ENCODE measurements at places on chromosomes 4 and X.

DNA sequence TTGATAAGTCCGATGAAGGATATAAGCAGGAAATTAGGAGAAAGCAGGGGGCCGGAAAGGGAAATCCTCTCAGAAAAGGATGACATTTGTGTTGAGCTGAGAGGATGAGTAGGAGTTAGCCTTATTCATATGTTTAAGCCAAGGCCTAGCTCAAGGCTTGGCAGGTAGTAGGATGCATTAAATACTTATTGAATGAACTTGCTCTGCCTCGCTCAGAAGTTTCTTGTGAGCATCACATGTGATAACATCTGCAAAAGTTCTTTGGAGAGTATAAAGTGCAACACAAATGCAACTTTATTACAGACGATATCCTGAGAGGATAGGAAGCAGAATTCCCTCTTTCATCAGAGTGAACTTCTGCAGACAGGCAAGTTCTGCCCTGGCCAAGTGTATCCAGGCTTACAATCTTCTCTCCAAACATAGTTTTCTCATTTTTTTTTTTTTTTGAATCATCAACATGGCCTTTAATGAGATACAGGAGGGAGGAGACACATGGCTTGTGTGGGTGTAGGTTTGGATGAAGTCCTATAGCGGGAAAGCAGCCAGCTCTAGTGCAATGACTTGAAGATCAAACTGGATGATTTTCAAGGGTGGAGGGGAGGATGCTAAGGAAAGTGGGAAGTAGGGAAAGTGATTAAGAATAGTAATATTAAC lies 48.1 kb downstream of the LUZP4 start:
- DNase-seq = no peak

DNA sequence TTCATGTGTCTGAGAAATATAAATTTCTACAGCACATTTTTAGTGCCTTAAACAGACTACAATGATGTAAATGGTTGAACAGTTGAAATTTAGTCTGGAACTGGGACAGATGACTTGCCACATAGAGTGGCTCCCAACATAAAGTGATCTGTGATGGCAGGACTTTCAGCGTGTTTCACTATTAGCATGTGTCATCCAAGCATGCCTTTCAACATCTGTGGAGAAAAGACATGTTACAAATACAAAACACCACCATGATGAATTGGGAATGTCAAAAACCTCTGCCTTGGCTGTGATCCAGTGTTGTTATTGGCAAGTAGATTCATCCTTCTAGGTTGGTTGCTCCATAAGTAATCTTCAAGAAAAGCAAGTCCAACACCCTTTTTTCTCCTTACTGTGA lies 348.7 kb downstream of the MAPK10 start:
- DNase-seq = peak; percentile 94

GRCh38 chr4:4542774-4543485 lies 1.1 kb upstream of the STX18 start:
- no peak for DNase-seq

- DNase-seq = no peak
These were observed 306.3 kb upstream of the PPARGC1A start for GRCh38 chr4:24195991-24196736.

- no peak for DNase-seq
These were observed 355.8 kb downstream of the MAPK10 start for GRCh38 chr4:86004030-86004429.

GRCh38 chrX:17606231-17606630 lies 131.1 kb upstream of the SCML1 start:
- no peak for DNase-seq

- no peak for DNase-seq
These were observed 4.8 kb upstream of the STBD1 start for GRCh38 chr4:76301775-76302162.

DNA sequence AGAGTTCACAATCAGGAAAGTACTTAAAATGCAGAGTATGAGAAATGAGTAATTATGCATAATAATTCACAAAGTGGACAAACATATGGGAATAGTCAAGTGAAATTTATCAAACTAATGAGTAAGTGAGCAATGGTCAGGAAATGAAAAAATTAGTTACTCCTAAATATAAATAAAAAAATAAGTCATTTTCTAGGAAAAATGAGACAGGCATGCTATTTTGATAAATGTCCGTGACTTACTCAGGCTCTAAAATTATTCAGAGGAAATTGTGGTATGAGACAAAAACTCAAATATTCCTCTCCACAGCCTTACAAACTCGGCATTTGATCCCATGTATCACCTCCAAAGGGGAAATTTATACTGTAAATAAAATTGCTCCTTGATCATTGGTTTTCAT lies 181.2 kb downstream of the COX18 start:
- DNase-seq = no peak

- DNase-seq = no peak
These were observed 50.7 kb downstream of the MAP7D3 start for GRCh38 chrX:136200466-136200865.

- no peak for DNase-seq
These were observed 321.6 kb upstream of the PCDH10 start for GRCh38 chr4:132827522-132827921.

GRCh38 chrX:100673397-100673953 lies 29.5 kb downstream of the SRPX2 start:
- DNase-seq = no peak

- DNase-seq = no peak
These were observed 178.7 kb downstream of the FBXW7 start for GRCh38 chr4:152357206-152357605.

DNA sequence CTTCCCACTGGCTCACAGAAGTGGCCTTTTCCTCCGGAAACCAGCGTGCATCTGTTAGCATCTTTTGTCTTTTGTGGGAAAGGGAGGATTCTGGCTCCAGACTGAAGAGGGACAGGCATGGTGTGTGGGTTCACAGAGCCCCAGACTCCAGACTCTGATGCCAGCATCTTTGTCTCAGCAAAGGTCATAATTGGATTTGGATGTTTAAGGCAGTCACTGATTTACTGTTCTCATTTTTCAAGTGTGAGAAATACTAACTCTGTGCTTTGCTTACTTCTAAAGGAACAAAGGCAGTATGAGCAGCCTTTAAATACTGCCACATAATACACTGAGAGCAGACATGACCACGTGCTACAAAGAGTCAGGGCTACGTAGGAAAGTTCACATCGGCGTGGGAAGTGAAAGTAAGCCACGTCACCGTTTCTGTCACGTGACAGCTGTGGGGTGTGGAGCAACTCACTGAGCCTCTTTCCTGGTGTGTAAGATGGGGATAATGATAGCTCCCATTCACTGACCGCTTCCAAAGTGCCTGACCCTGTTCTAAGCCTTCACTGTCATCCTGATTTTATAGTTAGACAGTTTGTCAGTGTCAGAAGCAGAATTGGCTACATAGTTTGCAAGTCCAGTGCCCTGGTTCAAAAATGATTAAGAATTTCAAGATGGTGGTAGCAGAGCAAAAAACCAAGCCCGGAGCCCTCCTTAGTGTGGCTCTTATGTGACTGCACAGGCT lies 24.8 kb upstream of the TMSB4X start:
- DNase-seq = peak; percentile 77

DNA sequence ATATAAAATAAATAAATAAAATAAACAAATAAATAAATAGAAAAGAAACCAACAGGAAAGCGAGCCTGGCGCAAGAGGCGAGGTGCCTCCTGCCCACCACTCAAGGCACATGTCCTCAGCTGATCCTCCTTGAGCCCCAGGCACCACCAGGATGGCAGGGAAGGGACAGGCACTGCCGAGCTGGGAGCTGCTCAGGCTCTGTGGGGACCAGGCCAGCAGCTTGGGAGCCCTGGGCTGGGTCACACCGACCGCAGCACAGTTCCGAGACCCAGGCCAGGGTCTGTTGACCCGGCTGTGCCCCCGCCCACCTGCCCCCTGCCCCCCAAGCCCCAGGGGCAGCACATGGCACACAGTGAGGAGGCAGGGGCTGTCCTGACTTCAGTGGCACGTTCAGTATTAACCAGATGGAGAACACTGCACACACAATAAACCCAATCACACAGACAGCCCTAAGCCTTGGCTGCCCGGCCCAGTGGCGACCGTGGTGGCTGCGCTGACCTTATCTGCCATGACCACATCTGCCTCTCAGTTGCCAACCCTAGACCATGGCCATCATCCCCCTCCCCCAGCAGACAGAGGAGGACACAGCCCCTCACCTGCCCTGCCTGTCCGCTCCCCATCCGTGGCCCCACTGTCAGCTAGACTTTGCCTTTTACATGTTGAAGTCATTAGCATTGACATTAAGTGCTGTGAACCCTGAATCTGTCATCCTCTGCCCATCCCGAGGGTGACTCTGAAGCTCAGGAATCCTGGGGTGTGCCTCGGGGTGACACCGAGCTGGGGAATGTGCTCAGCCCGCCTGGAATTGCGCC lies 2.9 kb upstream of the TREX2 start:
- no peak for DNase-seq

DNA sequence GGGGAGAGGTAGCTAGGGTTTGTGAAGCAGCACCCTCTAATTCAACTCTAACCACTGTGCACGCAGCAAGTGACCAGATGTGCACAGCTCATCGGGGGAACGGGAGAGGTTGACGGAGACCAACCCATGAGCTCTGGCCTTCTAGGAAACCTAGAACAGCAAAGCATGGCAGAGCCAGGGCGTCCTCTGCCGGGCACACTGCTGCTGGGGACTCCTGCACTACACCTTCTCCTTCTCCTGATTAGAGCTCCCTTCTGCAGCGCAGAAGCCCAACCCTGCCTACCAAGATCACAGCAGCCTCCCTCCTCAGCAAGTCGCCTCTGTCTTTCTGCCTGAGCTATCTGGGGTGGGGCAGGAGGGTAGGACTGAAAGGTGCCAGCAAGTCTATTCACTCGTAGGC lies 252.3 kb upstream of the PSAPL1 start:
- DNase-seq = no peak

GRCh38 chrX:13014111-13015096 lies 30.0 kb downstream of the FAM9C start:
- no peak for DNase-seq

DNA sequence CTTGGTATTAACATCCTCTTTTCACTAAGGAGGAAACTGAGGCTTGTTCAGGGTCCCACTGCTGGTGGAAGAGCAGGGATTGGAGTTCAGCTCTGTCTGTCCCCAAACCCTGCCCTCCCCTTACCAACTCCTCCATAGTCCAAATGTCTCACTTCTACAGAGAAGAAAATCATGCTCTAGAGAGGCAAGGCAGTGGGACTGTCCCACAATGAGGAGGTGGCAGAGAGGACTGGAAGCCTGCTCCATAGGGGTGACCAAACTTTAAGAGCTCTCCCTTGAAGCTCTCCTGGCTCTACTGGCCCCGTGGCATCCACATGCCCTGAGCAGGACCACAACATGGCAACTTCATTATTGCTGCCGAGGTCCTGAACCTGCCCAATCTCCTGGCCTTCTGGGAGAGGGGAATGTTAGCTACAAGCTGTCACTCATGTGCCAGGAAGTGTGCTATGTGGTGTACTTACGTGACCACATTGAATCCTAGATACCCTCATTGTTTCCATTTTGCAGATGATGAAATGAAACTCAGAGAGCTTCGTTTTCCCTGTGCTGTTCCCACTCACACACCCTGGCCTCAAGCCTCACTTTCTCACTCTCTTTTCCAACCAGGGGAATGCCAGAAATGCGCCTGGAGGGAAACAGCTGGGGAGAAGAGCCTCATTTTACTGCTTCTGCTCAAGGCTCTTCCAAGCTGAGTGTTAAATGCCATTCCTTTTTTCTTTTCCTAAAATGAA lies 71.5 kb downstream of the ANAPC4 start:
- peak; percentile 44 for DNase-seq

DNA sequence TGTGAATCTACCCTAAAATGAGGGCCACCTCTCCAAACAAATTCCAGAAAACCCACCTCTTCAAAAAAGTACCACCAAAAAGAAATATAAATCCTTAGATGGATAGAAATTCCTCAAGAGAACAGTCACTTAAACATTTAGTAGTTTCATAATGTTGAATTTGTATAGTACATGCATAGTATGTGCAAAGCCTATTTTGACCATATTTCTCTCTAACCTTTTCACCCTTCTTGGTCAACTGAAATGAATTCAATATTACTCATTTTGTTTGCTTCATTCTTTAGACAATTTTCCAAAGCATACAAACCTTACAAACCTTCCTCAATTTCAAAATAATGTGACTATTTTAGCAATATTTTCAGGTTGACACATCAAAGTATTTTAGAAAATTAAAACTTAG lies 4.1 kb downstream of the RHOXF1 start:
- DNase-seq = no peak

DNA sequence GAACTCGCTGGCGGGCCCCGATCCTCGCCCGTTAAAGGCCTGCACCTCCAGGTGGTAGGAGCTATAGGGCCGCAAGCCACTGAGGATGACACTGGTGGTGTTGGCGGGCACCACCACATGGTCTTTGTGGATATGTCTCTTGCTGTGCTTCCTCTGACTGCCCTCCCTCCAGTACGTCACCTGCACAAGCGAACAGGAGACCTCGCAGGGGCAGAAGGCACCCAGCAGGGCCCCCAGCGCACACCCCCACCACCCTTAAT lies 20.7 kb downstream of the L1CAM start:
- DNase-seq = no peak

DNA sequence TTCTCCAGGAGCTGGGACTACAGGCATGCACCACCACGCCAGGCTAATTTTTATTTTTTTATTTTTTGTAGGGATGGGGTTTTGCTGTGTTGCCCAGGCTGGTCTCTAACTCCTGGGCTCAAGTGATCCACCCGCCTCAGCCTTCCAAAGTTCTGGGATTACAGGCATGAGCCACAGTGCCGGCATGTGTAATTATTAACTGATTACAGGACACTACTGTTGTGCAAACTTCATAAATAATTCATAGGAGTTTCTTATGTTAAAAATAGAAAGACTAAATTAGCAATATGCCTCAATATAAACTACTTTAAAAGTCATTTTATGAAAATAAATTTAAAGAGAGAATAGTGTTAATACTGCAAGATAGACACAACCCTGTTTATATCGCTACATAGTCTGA lies 221.9 kb downstream of the SNCA start:
- DNase-seq = no peak

GRCh38 chrX:145840531-145840930 lies 22.9 kb downstream of the SLITRK2 start:
- DNase-seq = no peak

GRCh38 chr4:7398788-7399439 lies 35.8 kb downstream of the PSAPL1 start:
- DNase-seq = no peak

DNA sequence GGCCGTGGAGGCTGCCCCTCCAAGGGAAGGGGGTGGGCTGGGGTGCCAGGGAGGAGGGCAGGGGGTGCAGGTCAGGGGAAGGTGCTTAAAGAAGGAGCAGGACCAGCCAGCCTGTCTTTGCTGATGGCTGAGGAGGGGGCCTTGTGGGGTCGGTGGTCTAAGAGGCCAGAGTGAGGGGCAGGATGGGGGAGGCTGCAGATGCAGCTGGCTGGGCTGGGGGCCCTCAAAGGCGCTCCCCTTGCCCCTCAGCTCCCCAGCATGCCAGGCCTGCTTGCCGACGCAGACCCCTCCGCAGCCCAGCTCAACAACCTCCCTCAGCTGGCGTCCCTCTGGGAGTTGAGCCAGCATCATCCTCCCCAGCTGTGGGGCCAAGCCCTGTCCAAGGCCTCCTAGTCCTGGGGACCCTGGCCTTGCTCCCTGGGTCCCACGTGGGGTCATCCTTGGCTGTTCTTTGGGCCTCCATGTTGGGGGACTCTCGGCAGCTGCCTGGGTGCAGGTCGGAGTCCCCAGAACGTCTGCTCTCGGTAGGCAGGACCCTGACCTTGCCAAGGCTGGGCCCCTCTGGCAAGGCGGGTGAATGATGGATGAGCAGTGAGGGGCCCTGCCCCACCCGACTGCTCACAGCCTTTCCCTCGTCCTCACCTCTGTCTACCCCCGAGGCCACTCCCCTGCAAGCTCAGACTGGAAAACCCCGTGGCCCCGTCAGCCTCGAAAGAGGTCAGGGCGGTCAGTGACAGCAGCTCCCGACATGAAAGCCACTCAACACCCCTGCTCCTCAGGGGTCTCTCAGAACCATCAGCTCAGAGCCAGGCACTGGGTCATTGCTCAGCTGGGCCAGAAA lies 119.4 kb downstream of the FAM53A start:
- no peak for DNase-seq

Data from AG04449 (cell line).